Stimulated activated CD8-positive, alpha-beta memory T cell treated with anti-CD3 and anti-CD28 coated beads, Interleukin-7, amount 100 ng/mL, for 4 hours (primary cell): ENCODE measurements at places on chromosomes 6 and 20.
A peak's percentile ranks its signal among the peaks of the same experiment; 100 is the strongest.

- DNase-seq, result no peak
These were observed 27.1 kb downstream of the COL20A1 start for GRCh38 chr20:63320041-63320511.

DNA sequence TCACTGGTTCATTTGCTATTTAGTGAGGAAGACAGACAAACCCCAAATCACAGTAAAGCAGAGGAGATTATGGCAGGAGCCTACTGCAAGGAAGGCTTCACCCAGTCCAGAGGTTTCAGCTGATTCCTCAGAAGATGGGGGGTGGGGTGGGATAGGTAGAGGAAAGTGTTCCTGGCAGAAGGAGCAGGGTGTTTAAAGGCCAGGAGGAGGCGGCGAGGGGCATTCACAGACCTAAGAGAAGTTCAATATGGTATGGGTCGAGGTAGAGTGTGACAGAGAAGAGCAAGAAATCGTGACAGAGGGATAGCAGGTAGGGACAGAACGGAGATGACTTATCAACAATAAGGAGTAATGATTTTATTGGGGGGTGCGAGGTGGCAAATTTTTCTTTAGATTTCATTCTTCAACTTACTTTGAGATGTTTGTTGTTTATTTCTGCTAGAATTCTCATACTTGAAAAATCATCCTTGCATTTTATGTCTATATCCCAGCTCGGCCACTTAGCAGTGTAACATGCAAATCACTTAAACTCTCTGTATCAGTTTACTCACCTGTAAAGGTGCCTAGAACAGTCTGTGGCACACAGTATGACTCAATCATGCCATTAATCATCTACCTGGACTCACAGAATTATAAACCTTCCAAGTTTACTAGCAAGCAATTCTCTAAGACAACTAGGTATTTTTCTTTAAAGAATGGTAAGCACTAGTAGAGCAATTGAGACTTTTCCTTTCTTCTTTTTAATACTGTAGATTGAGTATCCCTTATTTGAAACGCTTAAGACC is 176.7 kb downstream of the REV3L start:
- DNase-seq, result no peak

DNA sequence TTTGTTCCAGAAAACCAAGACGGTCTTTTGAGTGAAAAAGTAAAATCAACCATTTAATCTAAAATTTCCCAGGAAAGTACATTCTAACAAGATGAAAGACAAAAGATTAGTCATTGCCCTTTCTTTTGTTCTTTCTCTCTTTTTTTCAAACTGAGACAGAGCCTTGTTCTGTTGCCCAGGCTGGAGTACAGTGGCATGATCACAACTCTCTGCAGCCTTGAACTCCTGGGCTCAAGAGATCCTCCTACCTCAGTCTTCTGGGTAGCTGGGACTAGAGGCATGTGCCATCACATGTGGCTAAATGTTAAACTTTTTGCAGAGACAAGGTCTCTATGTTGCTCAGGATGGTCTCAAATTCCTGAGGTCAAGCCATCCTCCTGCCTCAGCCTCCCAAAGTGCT is 75.0 kb downstream of the FKBP5 start:
- DNase-seq, result no peak

DNA sequence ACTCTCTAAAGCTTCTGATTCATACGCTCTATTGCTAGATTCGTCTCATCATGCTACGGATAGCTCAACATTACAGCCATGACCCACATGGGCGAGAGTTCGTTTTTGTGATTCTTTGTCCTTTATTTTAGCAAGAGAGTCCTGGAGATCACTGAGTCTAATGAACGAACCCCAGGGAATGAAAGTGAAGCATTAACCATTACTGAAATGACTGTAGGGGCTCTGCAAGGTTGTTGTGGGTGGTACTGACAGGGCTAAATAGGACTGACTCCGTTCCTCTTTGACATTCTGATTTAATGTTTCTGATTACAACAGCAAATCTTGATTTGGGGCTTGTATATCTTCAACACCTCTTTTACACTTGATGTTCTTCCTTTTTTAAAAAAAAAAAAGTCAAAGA is 13.7 kb upstream of the RTF2 start:
- no peak for DNase-seq

- peak; percentile 39 for DNase-seq
These were observed 120.4 kb upstream of the RIPOR2 start for GRCh38 chr6:25056130-25056529.

DNA sequence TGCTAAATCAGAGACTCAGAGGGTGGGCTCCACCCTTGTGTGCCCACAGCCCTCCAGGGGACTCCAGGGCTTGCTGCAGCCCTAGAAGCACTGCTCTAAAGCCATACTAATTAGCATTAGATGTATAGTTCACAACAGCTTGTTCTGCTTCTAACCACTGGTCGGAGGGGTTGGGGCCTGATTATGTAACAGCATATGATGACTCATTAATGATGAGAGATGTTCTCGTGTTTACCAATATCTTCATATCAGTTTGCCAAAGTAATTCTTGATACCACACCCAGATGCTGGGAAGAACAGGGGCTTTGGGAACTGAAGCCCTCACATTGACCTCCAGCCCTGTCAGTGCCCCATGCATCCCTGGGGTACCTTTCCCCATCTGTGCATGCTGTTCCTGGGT is 104.1 kb upstream of the FOXA2 start:
- no peak for DNase-seq

GRCh38 chr6:43763812-43764522 is 6.0 kb upstream of the VEGFA start:
- no peak for DNase-seq

GRCh38 chr6:124203812-124204167 is 400.1 kb downstream of the NKAIN2 start:
- no peak for DNase-seq

- DNase-seq, result peak; percentile 35
These were observed 58.0 kb downstream of the SULF2 start for GRCh38 chr20:47727170-47727880.

- DNase-seq, result no peak
These were observed 65.7 kb upstream of the BACH2 start for GRCh38 chr6:90362318-90362717.

DNA sequence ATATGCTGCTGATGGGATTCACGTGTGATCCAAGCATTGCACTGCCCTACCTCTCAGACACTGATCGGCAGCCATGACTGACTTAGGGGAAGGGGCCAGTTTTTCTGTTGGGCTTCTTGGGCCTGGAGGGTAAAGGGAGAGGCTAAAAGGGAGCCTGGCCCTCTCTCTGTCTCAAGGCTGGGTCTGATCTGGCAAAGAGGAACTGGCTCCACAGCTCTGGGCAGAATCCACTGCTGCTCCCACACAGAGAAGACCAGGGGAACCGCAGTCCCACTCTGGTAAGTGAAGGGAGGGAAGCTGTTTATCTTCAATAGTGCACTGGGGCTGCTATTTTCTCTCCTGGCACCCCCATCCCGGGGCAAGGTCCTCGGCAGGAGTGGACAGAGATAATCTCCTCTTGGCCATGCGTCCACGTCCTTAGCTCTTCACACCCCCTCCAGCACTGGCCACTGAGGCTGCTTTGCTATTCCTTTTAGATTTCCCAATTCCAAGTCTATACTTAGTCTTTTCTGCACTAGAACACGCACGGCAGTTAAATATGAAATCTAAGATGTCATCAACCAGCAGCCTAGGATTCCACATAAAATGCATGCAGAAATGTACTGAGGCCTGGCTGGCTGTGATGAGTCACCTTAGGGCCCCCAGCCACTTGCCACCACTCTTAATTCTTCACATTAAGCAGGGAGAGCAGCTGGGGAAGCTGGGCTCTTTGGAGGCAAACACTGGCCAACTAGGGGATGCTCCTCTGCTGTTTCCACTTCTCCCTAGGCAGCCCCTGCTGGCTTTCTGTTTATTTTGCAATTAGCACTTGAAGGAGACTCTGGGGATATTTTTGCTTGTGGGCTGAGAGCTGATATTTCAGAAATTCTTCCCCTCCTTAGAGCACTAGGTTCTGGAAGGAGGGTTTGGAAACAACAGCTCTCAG is 87.8 kb upstream of the ARMC2 start:
- DNase-seq, result no peak

DNA sequence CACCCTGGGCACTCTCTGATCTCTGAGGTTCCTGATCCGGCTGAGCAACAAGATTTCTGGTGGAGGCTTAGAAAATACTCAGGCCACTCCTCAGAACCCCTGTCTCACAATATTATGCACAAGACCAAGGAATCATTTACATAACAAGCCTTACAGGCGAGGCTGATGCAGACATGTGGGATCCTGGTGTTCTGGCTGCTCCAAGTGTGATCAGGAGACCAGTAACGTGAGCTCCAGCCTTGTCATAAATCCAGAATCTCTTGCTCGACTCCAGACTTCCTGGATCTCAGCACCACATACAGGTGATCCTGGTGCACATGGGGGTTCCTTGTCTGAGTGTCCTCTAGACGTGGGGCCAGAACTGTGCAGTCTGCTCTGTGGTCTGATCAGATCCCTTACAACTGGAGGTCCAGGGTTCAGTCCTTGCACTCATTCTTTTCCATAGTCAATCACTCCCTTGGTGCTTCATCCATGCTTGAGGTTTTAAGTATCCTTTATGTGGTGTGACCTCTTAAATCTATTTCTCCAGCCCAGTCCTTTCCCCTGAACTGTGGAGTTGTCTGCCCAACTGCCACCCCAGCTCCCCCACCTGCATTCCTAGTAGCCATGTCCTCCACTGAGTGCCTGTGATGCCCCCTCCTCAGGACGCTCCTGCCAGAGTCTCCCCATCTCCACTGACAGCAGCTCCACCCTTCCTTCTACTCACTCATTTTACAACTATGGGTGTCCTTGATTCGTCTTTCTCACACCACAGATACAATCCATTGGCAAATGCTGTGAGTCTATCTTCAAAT is 5.1 kb downstream of the HLA-C start:
- no peak for DNase-seq

GRCh38 chr6:44538131-44538806 is 150.8 kb downstream of the CDC5L start:
- no peak for DNase-seq

GRCh38 chr6:31418251-31418650 is 14.9 kb downstream of the MICA start:
- DNase-seq, result no peak

DNA sequence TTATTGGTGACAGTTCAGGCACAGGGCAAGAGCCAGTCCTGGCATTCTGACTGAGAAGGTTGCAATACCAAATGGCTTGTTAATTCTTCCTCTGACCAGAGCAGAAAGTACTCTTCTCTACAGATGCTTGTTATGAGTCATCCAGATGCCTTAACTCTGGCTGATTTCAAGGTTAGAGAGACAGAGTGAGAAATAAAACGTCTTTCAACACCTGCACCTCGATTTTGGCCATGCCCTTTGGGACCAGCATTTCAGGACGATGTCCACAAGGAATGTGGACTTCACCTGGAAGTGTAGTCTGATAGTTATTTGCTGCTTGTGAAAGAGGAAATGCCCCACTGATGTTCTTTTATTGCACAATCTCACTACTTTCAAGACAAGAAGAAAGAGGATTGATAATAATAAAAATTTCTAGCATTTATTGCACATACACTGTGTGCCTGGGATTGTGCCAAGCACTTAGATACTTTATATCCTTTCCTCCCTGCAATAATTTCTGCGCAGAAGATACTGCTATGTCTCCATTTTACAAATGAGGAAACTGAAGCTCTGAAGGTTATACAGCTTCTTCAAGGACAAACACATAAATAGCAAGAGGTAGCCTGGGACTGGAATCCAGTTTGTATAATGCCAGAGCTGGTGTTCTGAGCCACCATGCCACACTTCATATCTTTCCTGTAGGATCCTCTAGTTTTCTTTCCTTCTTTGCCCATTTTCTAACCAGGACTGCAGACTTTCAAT is 33.5 kb upstream of the MCM3 start:
- DNase-seq, result no peak

- no peak for DNase-seq
These were observed 4.4 kb downstream of the MAN1A1 start for GRCh38 chr6:119345114-119345513.

GRCh38 chr20:1370548-1371110 is 22.2 kb downstream of the FKBP1A start:
- no peak for DNase-seq

DNA sequence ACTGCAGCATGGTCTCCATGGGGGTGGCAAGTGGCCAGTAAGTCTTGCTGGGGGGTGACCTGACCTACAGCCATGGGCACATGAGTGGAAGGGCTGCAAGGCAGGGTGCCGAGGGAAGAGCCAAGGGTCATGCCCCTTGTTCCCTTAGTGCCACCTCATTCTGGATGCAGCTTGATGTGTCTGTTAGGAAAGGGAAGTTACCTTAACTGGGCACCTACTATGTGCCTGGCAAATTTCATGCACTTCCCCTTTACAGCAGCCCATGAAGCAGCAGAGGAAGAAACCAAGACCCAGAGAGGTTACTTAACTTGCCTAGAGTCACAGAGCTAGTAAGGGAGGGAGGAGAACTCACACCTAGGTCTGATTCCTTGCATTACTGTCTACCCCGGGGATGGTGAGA is 174.0 kb downstream of the MRPL14 start:
- DNase-seq, result no peak

DNA sequence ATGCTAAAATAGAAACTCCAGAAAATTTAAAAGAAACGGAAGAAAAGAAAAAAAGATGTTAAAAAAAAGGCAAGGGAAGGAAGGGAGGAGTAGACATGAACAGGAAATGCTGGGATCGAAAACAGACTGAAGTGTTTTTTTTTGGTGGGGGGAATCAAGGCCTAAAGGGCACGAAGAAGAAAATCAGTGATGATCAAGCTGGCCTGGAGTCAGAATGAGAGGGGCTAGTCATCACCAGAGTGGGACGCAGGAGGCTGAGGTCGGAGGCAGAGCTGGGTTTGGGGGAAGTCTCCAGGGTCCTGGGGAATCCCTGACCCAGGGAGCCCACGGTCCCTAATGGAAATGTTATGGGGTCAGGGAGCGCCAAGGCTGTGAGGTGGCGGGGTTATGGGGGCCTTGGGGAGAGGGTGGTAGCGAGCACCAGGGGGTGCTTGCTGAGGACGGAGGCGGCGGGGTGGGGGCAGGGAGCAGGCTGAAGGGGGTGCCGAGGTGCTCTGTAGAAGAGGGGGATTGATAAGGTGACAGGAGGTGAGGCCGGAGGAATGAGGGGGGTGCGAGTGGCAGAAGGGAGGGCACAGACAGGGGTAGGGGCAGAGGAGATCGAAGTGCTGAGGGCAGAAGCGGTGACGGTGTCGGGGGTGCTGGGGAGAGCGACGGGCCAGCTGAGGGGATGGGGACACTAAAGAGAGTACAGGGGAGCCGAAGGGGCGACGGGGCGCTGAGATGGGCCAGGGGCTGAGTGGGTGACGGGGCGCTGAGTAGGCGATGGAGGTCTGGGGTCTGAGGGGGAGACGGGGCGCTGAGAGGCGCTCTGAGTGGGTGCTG is 684 bp downstream of the ZNFX1 start:
- DNase-seq, result peak; percentile 37

DNA sequence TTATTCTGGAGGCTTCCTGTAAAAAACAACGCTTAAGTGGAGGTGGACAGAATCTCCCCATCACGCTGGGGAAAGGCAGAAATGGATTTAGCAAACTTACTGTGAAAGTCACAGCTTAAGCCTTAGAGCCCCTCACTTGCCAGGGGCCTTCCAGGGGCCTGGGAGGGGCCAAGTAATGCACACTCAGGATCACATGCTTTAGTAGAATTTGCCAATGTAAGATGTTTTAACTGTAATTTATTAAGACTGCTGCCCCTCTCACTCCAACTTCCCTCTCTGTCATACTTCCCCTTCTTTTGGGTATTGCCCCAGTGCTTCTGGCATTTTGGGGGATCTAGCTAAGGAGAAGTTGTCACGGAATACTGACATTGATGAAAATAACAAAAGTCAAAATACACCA is 12.6 kb upstream of the ADA start:
- no peak for DNase-seq
